NCI-H524 treated with DMSO at 0.1 percent for 48 hours (cell line): ENCODE measurements at places on chromosomes 6 and 20.

GRCh38 chr6:9139746-9140145 lies 704.4 kb upstream of the SLC35B3 start:
- DNase-seq = no peak

GRCh38 chr6:88722686-88723085 lies 240.7 kb downstream of the RNGTT start:
- DNase-seq = no peak

DNA sequence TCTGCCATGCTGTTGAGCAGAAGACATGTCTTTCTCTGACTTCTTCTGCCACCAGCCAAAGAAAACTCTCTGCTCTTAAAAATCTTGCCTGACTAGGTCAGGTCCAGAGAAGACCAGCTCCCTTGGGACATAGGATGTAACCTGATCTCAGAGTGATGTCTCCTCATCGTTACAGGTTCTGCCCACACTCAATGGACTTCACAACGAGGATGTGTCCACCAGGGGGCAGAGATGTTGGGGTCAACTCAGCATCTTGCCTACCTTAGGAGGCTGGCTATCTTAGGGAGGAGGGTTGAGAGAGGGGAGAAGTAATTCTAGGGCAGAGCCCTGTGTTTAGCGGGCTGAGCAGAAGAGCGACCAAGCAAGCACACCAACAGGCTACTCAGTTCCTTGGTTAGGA lies 207.6 kb upstream of the CDH4 start:
- DNase-seq = no peak

- DNase-seq = no peak
These were observed 7.4 kb upstream of the SLC22A2 start for GRCh38 chr6:160265869-160266476.

DNA sequence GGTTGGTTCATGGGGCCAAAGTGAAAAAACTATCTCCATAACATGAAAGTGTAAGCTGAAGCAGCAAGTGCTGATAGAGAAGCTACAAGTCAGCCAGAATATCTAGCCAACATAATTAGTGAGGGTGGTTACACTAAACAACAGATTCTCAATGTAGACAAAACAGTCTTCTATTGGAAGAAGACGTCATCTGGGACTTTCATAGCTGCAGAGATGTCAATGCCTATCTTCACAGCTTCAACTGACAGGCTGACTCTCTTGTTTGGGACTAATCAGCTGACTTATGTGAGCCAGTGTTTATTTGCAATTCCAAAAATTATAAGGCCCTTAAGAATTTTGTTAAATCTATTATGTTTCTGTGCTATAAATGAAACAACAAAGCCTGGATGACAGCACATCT lies 63.2 kb downstream of the GMDS start:
- DNase-seq = no peak

GRCh38 chr6:160919723-160920440 lies 71.7 kb upstream of the MAP3K4 start:
- DNase-seq = no peak
